ENCODE measurements at places on chromosomes 3 and 15.

DNA sequence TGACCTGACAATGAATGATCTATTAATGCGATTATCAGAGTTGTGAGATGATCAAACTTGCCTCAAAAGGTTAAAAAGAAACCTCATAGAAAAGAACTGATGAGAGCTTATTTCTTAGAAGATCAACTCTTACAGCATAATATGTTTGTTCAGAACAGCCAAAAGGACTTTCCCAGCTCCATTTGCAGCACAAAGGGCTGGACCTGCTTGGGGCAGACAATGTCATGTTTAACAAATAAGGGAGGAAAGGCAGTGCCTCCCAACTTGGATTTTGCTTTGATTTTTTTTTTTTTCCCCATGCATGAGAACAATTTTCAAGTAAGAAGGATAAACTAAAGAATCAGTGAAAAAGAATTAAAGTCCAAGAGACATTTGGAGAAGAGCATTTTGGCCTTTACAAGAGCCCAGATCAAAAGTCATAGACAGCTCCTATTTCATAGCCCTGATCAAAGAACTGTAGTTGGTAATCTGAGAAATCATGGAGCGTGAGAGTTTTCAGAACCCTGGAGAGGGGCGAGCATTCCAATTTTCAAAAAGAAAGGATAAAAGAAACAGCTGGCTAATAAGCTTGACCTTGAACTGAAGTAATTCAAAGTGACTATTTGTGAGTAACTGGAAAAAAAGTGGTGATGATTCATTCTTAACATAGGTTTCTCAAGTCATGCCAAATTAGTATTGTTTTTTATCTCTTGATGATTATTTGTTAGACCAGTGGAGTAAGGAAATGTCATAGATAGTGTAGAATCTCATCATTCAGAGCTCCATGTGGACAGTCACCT lies 136.0 kb upstream of the CFAP20DC start:
- no peak for DNase-seq

DNA sequence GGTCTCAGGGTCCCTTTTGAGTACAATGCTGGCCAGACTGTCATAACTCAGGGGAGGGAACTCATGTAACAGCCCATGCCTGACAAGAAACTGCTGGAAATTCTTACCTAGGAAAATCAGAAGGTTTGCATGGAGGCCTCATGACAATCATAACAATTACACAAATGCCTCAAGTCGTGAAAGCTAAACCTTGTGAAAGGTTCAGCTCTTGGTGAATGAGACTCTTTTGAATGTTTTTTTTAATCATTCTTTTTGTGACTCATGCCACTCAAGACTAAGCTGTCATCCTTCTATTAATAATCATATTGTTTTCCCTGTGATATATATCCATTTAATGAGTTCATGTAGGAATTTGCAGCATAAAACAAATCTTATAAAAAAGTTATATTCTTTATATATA lies 61.4 kb upstream of the LEKR1 start:
- DNase-seq = peak; percentile 26

DNA sequence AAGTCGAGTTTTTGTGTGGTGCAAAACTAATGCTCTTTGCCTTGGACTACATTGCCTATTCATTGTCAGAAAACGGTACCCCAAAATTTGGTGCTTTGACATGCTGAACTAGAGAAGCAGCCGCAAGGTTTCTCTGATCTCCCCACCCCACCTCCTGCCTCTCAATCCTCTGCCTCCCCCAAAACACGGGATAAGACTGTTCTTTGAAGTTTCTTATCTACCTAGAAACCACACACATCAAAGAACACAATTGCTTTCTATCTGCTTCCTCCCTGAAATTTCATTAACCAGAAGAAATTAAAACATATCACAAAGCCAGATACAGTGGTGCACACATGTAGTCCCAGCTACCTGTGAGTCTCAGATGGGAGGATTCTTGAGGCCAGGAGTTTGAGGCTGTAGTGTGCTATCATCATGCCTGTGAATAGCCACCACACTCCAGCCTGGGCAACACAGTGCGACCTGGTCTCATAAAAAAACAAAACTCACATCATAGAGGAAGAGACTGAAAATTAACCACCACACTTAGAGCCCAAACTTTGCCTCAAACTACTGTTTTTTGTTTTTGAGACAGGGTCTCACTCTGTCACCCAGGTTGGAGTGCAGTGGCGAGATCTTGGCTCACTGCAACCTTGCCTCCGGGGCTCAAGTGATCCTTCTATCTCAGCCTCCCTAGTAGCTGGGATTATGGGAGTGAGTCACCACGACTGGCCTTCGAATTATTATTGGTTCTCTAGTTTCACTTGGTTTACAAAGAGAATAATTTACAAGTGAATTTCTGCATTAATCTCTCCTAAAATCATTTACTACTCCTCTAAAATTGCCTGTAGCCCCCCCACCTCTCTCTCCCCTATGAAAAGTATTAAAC lies 2.7 kb upstream of the PCNP start:
- no peak for DNase-seq

GRCh38 chr15:74396445-74397238 lies 29.2 kb upstream of the CYP11A1 start:
- DNase-seq = no peak

DNA sequence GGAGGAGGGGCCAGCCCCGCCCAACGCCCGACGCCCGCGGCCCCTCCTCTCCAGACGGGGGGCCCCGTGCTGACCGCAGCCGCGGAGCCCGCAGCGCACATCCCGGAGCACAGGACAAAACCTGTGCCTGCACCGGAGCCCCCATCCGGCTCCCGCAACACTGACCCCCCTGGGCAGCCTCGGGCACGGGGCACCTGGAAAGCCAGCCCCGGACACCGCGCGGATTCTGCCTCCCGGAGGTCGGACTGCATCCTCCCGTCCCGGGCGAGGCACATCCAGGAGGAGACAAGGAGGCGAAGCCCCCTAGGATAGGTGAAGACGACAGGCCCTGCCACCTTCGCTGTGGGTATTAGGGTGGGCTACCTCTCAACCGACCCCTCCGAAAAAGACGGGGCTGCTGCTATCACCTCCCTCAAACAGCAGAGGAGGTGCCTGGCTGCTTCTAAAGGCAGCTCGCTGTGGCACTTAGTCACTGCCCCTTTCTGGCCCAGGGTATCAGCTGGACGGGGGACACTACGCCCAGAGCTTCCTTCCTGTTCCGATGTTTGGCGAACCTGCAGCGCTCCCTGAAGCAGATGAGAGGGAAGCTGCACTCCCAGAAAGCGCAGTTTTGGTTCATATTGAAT lies 10.6 kb downstream of the XXYLT1 start:
- no peak for DNase-seq

GRCh38 chr3:138065949-138066348 lies 49.5 kb downstream of the DZIP1L start:
- DNase-seq = no peak

DNA sequence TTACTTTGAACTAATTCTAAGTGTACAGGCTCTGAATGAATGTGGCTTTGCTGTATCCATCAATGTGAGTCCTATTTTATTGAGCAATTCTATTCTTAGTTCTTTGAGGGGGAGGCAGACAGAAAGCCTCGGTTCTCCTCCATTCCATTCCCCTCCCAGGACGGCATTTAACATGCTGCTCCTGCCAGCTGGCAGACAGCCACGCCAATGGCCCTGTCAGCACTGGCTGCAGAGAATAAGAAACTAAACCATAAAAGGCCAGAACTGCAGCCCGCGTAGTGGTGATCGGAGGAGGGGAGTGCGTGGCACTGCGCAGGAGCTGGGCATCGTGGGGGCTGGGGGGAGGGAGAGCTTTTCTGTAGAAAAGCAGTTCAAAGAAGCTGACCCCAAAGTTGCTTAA lies 76.0 kb upstream of the HACD2 start:
- peak; percentile 35 for DNase-seq

- no peak for DNase-seq
Measured at GRCh38 chr3:125119752-125120378, 64.1 kb upstream of the HEG1 start.

DNA sequence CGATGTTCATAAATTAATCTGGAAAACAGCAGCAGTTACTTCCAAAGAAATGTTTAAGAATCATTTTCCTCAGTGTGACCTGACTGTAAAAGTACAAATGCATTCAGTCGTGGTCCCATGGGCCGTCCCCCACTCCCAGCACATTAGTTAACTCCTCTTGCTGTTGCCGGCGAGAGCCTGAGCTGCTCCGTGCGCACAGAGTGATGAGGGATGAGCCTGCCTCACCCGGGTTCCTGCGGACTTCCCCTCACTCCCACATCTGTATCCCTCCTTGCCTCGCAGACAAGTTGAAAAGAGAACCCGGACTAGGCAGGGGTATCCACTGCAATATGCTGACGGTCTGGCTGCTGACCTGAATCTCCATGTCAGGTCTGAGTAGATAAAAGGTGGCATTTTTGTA lies 861.7 kb upstream of the NR2F2 start:
- DNase-seq = no peak

- DNase-seq = no peak
Measured at GRCh38 chr3:52118156-52118875, 35.9 kb downstream of the POC1A start.

DNA sequence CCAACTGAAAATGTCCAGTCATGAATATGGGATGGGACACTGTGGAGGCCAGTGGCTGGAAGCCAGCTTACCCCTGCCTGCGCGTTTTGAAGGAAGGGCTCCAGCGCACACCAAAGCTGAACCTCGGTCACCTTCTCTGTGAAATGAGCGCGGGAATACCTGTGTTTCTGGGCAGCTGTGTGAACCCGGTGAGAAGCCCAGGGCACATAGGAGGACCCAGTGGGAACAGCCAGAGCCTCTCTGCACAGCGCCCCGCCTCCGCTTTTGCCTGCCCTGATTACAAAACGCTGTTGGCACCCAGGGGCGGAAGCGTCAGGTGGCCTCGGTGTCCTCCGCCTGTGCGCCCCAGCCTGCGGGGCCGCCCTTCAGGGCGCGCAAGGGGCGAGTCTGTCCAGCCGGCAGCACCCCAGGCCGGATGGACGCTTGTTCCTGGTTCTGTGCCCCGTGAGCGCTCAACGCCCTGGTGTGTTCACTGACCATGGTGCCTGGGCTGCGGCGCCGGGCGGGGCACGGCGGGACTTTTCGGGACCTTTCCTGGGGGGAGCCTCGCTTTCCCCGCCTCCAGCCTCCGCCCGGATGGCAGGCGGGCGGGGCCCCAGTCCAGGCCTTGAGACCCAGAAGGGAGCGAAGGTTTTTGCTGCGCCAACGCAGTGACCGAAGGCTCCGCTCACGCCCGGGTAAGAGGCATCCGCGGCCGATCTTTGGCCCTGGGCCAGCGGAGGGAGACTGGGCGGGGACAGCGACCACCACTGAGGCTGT lies at the start of gene SQOR:
TSS of gene SQOR (plus strand) at position 598 of the 759 bp plus-strand sequence. CDS start 23,895 bp downstream, outside the sequence.
- DNase-seq = peak; percentile 50

DNA sequence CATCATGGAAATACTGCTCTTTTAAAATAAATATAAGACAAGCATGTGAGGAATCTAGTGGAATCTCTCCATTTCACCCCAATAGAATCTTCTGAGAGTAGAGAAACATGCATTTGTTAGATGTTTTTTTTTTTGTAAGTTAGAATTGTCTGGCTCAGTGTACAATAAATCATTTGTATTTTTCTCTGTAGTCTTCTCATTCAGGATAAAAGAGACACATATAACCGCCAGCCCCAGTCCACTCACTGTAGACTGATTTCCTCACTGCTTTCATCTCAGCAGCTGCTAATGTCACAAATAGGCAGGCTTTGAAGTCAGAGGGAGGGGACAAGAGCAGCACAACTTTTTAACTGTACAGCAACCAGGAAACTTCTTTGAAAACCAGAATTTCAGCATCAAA lies 140.2 kb upstream of the RBMS3 start:
- no peak for DNase-seq

DNA sequence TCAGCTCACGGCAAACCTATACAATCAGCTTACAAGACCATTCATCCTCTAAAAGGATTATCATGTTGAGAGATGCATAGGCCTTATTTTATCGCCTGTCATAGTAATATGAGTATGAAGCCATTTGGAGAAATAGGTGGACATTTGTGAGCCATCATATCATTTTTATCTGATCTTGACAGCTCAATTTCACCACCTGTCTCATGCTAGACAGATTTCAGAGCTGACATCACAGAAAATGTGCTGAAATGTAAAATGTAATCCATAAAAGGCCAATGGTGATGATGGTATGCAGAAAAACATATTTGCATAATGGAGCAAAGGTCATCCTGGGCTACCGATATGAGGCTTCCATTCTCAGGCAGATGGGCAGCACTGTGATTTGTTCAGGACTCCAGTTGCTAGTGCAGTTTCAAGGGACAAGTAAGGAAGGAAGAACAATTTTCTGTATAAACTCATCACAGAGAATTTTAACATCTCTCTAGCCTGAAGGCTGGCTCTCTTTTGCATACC lies 221.5 kb downstream of the ULK4 start:
- no peak for DNase-seq

- no peak for DNase-seq
Measured at GRCh38 chr3:115100806-115101205, 46.3 kb downstream of the ZBTB20 start.

GRCh38 chr3:150261418-150261817 lies 146.7 kb upstream of the TSC22D2 start:
- no peak for DNase-seq

GRCh38 chr3:108406661-108407206 lies 103.7 kb downstream of the MYH15 start:
- DNase-seq = peak; percentile 72

GRCh38 chr15:48510976-48511375 lies 134.5 kb downstream of the FBN1 start:
- DNase-seq = no peak

GRCh38 chr3:10471054-10471688 lies 34.2 kb downstream of the ATP2B2 start:
- DNase-seq = no peak

DNA sequence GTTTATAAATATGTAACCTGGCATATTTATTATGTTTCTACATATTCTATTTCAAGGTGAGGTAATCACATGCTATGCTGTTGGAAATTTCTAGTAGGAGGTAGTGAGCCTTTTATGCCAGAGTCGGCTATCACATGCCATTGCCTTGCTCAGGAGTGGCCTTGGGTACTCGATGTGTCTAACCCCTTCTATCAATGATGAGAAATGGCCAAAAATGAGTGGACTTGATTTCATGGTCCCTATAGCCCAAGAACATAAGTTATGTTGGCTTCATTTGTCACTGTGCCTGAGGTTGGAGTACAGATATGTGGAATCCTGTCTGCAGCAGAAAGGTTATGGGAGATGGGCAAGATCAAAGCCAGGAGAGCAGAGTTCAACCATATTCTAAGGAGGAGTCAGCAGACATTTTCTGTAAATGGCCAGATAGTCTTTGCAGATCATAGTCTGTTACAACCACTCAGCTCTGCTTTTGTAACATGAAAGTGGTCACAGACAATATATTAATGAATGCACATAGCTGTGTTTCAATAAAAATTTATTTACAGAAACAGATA lies 554.4 kb downstream of the PDCD6IP start:
- DNase-seq = no peak
